Activated B cell treated with CpG ODN at 0.5 μM for 24 hours (primary cell): ENCODE measurements at places on chromosomes 7 and 10. TPM values are rescaled to one million over a fixed set of nuclear protein-coding genes. Genes with fewer than 3 reads are reported as not detected.

DNA sequence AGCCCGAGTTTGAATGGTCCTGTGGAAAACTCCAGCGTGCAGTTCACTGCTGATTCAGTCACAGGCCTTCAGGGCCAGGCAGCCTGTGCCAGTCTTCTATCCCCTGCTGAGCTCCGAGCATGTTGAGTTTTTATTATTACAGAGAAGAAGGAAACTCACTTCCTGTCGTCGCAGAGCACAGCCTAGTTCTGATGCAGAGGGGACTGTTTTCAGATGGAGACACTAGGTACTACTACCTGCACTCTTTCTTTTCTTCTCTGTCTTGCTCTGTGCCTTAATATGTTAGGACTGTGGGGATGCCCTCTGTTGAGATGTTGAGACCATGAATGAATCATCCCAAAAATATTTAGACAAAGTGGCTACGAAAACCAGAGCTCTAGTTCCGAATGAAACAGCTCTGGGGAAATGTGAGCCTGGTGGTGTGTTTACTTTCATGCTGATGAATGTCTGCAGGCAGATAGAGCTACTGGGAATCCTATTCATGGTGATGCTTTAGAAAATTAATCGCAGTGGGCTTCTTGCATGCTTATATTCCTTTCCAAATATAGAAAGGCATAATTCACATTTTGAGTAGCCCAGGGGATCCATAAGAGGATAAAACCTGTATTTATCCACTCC lies 29.6 kb downstream of the CASP7 start:
- H3K4me3 ChIP-seq = no peak overlapping the region
- no peak overlapping the region for H3K27ac ChIP-seq
- H3K4me1 ChIP-seq = peaks cover 13% of the 10 kb centered on the region

DNA sequence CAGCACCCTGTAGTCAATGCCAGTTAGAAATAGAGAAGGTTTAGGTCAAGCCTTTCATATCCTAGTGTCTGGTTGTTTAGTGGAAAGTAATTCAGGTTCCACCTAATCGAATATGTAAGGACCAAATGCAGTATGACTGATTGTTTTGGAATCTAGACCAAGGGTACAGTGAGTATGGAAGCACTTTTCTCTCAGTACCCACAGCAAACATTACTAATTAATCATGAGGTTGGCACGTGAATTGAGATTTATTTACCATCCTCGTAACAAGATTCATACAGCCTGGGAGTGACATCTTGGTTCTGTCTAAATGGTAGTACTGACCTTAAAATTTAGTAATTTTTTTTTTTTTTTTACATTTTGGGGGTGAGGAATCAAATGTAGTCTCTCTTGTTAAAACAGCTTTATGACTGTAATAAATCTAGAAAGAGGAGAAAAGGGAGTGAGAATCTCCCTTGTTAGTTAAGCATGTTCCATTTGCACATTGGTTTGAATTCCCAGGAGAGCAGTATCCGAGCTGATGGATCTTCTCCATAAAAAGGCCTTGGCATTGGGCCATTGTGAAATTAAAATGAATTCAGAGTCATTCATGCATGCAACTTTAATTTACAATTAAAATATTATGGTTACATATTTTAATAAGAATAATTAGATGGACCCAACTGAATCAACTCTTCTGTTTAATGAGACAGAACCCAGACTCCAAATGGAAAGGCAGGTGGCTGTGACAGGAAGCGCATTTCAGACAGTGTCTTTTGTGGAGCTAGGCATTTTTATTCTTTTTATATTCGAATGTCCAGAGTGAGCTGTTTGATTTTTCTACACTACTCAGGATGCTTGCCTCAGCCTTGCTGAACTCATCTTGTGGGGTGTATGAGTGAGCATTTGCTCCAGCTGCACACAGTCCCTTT lies 57.6 kb downstream of the SNX10 start:
- peaks cover 33% of the 10 kb centered on the region for H3K4me1 ChIP-seq
- H3K27me3 ChIP-seq = no peaks in the 10 kb centered on the region
- no peak for DNase-seq
- no peak overlapping the region for H3K27ac ChIP-seq
- peaks cover 76% of the 10 kb centered on the region for H3K36me3 ChIP-seq

- DNase-seq = no peak
- H3K4me1 ChIP-seq = no peaks in the 10 kb centered on the region
- no peaks in the 10 kb centered on the region for H3K36me3 ChIP-seq
- peaks cover 14% of the 10 kb centered on the region for H3K27me3 ChIP-seq
Measured at GRCh38 chr7:150824379-150825177, 24.0 kb downstream of the TMEM176A start.

DNA sequence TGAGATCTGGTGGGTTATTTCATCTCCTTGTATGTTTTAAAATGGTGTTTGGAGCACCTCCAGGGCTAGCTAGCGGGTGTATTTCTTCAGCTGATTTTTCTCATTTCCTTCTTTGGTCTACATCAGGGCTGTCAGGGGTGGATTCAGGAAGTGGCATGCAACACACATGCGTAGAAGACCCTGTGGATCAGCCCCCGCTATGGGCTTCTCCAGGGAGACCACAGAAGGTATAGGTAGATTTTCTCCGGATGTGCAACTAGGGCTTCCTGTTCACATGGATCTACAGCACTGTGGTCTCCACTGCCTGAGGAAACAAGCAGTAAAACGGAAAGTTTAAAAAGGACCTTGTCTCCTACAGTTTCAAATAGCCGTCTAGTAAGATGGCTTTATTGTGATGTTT lies 10.4 kb downstream of the NUB1 start:
- H3K36me3 ChIP-seq = peaks cover 63% of the 10 kb centered on the region
- peak overlapping the region; percentile 42 for H3K4me3 ChIP-seq
- H3K27ac ChIP-seq = peak overlapping the region; percentile 94
- H3K27me3 ChIP-seq = no peaks in the 10 kb centered on the region
- peaks cover 46% of the 10 kb centered on the region for H3K4me1 ChIP-seq

DNA sequence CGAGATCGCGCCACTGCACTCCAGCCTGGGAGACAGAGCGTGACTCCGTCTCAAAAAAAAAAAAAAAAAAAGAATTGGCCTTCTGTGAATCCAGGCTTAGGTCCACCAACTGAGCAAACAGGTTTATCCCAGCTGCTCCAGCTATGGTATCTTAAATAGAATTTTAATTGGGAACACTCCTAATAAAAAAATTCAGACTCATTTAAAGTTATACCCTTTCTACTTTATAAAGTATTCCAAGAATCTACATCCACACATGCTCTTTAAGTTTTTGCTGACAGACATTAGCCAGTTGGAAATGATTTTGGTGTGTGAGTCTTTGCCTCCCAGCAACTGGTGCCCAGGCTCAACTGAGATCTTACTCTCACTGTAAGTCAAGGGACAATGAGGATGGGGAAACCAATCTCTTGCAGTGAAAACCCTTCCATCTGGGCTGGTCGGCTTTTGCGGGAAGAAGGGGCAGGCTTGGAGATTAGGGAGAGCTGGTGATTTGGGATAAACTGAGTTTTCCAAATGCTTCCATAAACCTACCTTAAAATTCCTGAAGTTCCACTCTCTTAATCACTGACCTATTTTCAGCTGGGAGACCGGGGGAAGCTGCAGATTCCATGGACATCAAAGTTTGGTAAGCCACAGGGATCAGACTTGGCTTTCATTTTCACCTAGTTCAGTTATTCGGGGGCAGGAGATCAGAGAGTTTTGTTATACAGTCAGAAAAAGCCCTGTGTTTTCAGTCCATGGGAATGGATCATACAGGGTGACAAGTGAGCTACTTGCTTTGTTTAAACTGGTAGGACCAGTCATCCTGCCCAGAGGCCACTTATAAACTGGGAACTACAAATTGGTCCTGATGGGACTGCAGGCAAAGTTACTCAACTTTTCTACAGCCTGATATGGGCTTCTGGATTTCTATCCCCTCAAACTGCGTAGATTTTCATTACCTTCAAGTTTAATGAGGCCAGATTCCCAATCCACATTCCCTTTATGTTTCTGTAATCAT lies 89.3 kb upstream of the ZNF746 start:
- no peaks in the 10 kb centered on the region for H3K27me3 ChIP-seq
- H3K4me1 ChIP-seq = peaks cover 9% of the 10 kb centered on the region
- H3K4me3 ChIP-seq = no peak overlapping the region
- peaks cover 83% of the 10 kb centered on the region for H3K36me3 ChIP-seq

- H3K27me3 ChIP-seq = no peaks in the 10 kb centered on the region
- no peaks in the 10 kb centered on the region for H3K4me1 ChIP-seq
- no peak for DNase-seq
- no peaks in the 10 kb centered on the region for H3K36me3 ChIP-seq
Measured at GRCh38 chr10:44478040-44478439, 93.1 kb upstream of the CXCL12 start.

The LSM5 gene
- total RNA-seq = 47.1 and 53.3 TPM in 2 replicates
